ENCODE measurements at places on chromosomes 1 and 21. TPM values are rescaled to one million over a fixed set of nuclear protein-coding genes. Genes with fewer than 3 reads are reported as not detected.

The TMOD4 gene
- total RNA-seq = not detected

The OR10K2 gene
- not detected for total RNA-seq

The SRSF10 gene
- 86.7 TPM for total RNA-seq

The KLF17 gene
- total RNA-seq = 0.33 TPM

The CYP4A11 gene
- total RNA-seq = not detected

The LCE1A gene
- total RNA-seq = not detected

The CD5L gene
- total RNA-seq = not detected

The SPAG17 gene
- not detected for total RNA-seq

The TRABD2B gene
- 0.34 TPM for total RNA-seq

The HORMAD1 gene
- total RNA-seq = 8.1 TPM

The IL12RB2 gene
- not detected for total RNA-seq

The INTS7 gene
- total RNA-seq = 21.8 TPM

The FUCA1 gene
- 8.8 TPM for total RNA-seq

The IRF2BP2 gene
- total RNA-seq = 127 TPM

The AMY1B gene
- not detected for total RNA-seq

The CFAP74 gene
- total RNA-seq = not detected

The KRTAP20-1 gene
- not detected for total RNA-seq

The C8B gene
- total RNA-seq = not detected

The SLC41A1 gene
- total RNA-seq = 23.9 TPM

The DENND2C gene
- 0.39 TPM for total RNA-seq

The MYBPH gene
- total RNA-seq = not detected

The GSTM5 gene
- not detected for total RNA-seq

The HES3 gene
- not detected for total RNA-seq

The CD52 gene
- total RNA-seq = not detected

The AXDND1 gene
- total RNA-seq = 0.29 TPM

The LENEP gene
- total RNA-seq = not detected

The ANXA9 gene
- 1.3 TPM for total RNA-seq

The CRYZL1 gene
- 10.2 TPM for total RNA-seq

The CDC14A gene
- total RNA-seq = 3.1 TPM

The NBPF4 gene
- total RNA-seq = 0.23 TPM

The FAM76A gene
- 4.4 TPM for total RNA-seq

The AMPD1 gene
- not detected for total RNA-seq

The TPM3 gene
- total RNA-seq = 459 TPM

The SLC44A5 gene
- total RNA-seq = not detected

The TFAP2E gene
- total RNA-seq = 0.55 TPM

The RGS13 gene
- not detected for total RNA-seq

The TAS1R1 gene
- not detected for total RNA-seq

The S100A9 gene
- 0.38 TPM for total RNA-seq

The LRRC3 gene
- 1.0 TPM for total RNA-seq

The SYT2 gene
- total RNA-seq = 0.02 TPM

The OR2L13 gene
- not detected for total RNA-seq

The COL11A1 gene
- total RNA-seq = 3.8 TPM

The KIF17 gene
- total RNA-seq = 1.2 TPM

The CLCA1 gene
- not detected for total RNA-seq

The CLCA4 gene
- total RNA-seq = not detected

The PLA2G2D gene
- not detected for total RNA-seq

The LRRC39 gene
- 0.05 TPM for total RNA-seq

The DRAXIN gene
- total RNA-seq = 0.08 TPM

The BARHL2 gene
- not detected for total RNA-seq

The GPR137B gene
- 19.9 TPM for total RNA-seq

The TRIM46 gene
- total RNA-seq = 1.4 TPM

The FHAD1 gene
- total RNA-seq = 0.35 TPM

The PDZK1IP1 gene
- 5.3 TPM for total RNA-seq

The S100A5 gene
- 0.42 TPM for total RNA-seq

The B3GALT5 gene
- 0.23 TPM for total RNA-seq
